ENCODE measurements at places on chromosomes 3 and 15. TPM values are rescaled to one million over a fixed set of nuclear protein-coding genes. Genes with fewer than 3 reads are reported as not detected.

TGM5 gene
- not detected for total RNA-seq

WDR93 gene
- total RNA-seq, result not detected

SCAMP5 gene
- total RNA-seq, result 0.57 TPM

RTP1 gene
- not detected for total RNA-seq

ZBBX gene
- total RNA-seq, result not detected

P2RY1 gene
- under 0.01 TPM for total RNA-seq

DISP2 gene
- total RNA-seq, result 0.14 TPM

NR1I2 gene
- under 0.01 TPM for total RNA-seq

ZNF280D gene
- 23.0 TPM for total RNA-seq

RTP3 gene
- total RNA-seq, result not detected

MITF gene
- 6.6 TPM for total RNA-seq

EBLN2 gene
- total RNA-seq, result 7.9 TPM

ANKUB1 gene
- total RNA-seq, result not detected

P3H2 gene
- total RNA-seq, result 14.4 TPM

GABRB3 gene
- 0.22 TPM for total RNA-seq
